Sigmoid colon (tissue), 7 donors: ENCODE measurements at places on chromosomes 11 and 22. TPM values are rescaled to one million over a fixed set of nuclear protein-coding genes. Genes with fewer than 3 reads are reported as not detected.

Gene OR5F1
- polyA plus RNA-seq: not detected

Gene CCDC87
- 0.28 TPM for polyA plus RNA-seq

Gene OR52I1
- not detected for polyA plus RNA-seq

Gene SLC3A2
- 16.8 TPM for polyA plus RNA-seq

Gene OR52N4
- not detected for polyA plus RNA-seq

Gene LRRC10B
- polyA plus RNA-seq: 1.1 TPM

Gene CDHR5
- 18.0 TPM for polyA plus RNA-seq

Gene SULT4A1
- polyA plus RNA-seq: 2.2 TPM

Gene MFRP
- not detected for polyA plus RNA-seq

Gene TYR
- not detected for polyA plus RNA-seq

Gene SAA4
- polyA plus RNA-seq: not detected

Gene LGR4
- polyA plus RNA-seq: 23.5 TPM

Gene APOBEC3F
- polyA plus RNA-seq: 4.6 TPM

Gene GLYAT
- polyA plus RNA-seq: not detected

Gene HOATZ
- polyA plus RNA-seq: not detected

Gene PPME1
- 22.7 TPM for polyA plus RNA-seq

Gene MRGPRX3
- polyA plus RNA-seq: not detected

Gene P2RY6
- polyA plus RNA-seq: 5.5 TPM

Gene SMDT1
- polyA plus RNA-seq: 187 TPM

Gene OR51I1
- not detected for polyA plus RNA-seq

Gene UBQLNL
- 0.34 TPM for polyA plus RNA-seq

Gene APOA1
- polyA plus RNA-seq: 3.0 TPM

Gene SLC22A12
- not detected for polyA plus RNA-seq

Gene DBX1
- polyA plus RNA-seq: not detected

Gene PIH1D2
- polyA plus RNA-seq: 1.5 TPM

Gene EXPH5
- 2.3 TPM for polyA plus RNA-seq

Gene NRXN2
- 4.9 TPM for polyA plus RNA-seq

Gene PRR5
- polyA plus RNA-seq: 12.7 TPM

Gene CTSW
- 3.1 TPM for polyA plus RNA-seq

Gene MMP11
- 4.4 TPM for polyA plus RNA-seq

Gene IGLL1
- polyA plus RNA-seq: not detected

Gene C11orf16
- polyA plus RNA-seq: not detected

Gene KCNJ1
- not detected for polyA plus RNA-seq

Gene INPP5J
- 15.3 TPM for polyA plus RNA-seq

Gene RFPL3
- polyA plus RNA-seq: not detected

Gene OR51B2
- polyA plus RNA-seq: not detected

Gene UCP3
- 1.9 TPM for polyA plus RNA-seq

Gene SPDYC
- polyA plus RNA-seq: not detected

Gene USH1C
- polyA plus RNA-seq: 152 TPM

Gene LPXN
- 12.0 TPM for polyA plus RNA-seq

Gene TOP3B
- polyA plus RNA-seq: 3.5 TPM

Gene PATE2
- not detected for polyA plus RNA-seq

Gene MRPL49
- 63.7 TPM for polyA plus RNA-seq
